ENCODE measurements at places on chromosomes 2 and 18.
A peak's percentile ranks its signal among the peaks of the same experiment; 100 is the strongest.

- DNase-seq = no peak
- no peaks in the 10 kb centered on the region for H3K4me1 ChIP-seq
- no peak overlapping the region for H3K27ac ChIP-seq
These were observed 122.1 kb upstream of the HS6ST1 start for GRCh38 chr2:128440666-128441340.

DNA sequence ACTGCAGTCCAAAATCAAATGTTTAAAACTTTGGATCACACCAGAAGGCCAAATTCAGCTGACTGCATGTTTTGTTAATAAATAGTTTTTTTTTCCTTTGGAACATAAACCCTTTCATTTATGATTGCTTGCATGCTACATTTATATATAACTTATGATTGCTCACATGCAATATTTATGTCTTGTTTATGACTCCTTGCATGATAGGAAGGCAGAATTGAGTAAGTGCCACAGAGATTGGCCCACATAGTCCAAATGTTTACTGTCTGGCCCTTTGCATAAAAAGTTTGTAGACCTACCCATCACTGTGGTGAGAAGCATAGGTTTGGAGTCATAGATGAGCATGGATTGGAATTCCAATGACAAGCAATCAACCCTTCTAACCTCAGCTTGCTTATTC lies 30.8 kb downstream of the WDFY1 start:
- H3K4me1 ChIP-seq = peaks cover 5% of the 10 kb centered on the region
- DNase-seq = no peak
- H3K4me3 ChIP-seq = no peak overlapping the region
- H3K36me3 ChIP-seq = peaks cover 44% of the 10 kb centered on the region

- H3K27ac ChIP-seq = peak overlapping the region; percentile 84
- H3K4me1 ChIP-seq = peaks cover 37% of the 10 kb centered on the region
- H3K4me3 ChIP-seq = peak overlapping the region; percentile 81
- peak; percentile 56 for DNase-seq
- H3K27me3 ChIP-seq = peaks cover 21% of the 10 kb centered on the region
- H3K36me3 ChIP-seq = peaks cover 17% of the 10 kb centered on the region
These were observed 71.2 kb downstream of the PLB1 start for GRCh38 chr2:28567061-28567471.

DNA sequence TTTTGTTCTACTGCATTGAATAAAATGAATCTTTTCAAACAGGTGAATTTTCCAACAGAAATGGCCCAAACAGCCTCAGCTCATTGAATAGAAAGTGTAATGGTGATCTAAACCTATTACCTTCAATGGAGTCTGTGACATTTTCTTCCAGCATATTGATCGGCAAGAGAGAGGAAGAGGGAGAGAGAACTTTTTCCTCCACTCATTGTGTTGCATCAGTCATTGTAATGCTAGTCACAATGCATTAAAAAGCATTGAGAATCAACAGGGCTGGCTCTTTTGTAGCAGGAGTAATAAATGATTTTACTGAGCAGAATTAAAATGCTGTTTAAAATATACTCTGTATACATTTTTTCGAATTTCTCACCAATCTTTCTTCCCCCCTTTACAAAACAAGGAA lies 1794.5 kb upstream of the CELF4 start:
- DNase-seq = no peak
- no peak overlapping the region for H3K4me3 ChIP-seq
- H3K4me1 ChIP-seq = no peaks in the 10 kb centered on the region
- H3K36me3 ChIP-seq = no peaks in the 10 kb centered on the region

DNA sequence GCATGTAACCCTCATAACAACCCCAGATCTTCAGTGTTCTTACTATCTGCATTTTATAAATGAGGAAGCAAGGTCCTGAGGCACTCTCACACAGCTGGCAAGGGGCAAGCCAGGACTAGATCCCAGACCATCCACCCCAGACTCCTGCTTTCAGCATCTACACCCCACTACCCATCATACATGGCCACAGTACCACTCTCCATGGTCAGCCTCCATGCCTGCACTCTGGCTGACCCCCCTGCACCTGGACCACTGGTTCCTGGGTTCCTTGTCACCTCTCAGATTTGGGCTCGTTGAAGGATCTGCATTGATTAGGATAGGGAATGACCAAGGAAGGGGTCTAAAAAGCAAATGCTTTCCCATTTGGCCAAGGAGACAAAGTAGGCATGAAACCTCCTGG lies 36.0 kb upstream of the TEX51 start:
- peaks cover 22% of the 10 kb centered on the region for H3K27me3 ChIP-seq
- no peak overlapping the region for H3K27ac ChIP-seq
- H3K36me3 ChIP-seq = no peaks in the 10 kb centered on the region

DNA sequence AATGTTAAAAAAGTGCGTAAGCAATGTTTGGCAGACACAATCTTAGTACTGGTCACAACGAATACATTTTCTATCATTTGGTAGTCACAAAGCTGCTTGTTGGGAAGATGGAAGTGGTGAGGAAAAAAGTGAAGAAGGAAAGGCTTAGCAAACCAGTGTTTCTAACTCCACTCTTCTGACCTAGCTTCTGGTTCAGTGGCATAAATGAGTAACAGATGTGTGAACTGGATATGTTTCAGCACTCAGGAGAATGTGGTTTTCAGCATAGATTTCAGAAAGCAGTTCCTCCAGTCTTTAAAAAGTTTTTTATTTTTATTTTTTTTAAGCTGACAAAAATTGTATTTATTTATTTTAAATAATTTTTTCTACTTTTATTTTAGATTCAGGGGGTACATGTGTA lies 357.1 kb downstream of the CPS1 start:
- no peaks in the 10 kb centered on the region for H3K36me3 ChIP-seq
- H3K4me1 ChIP-seq = no peaks in the 10 kb centered on the region
- H3K27ac ChIP-seq = no peak overlapping the region
- no peak for DNase-seq

GRCh38 chr18:54806526-54806925 lies 21.8 kb upstream of the RAB27B start:
- no peak overlapping the region for H3K27ac ChIP-seq
- peaks cover 18% of the 10 kb centered on the region for H3K4me1 ChIP-seq
- no peak overlapping the region for H3K4me3 ChIP-seq
- H3K27me3 ChIP-seq = peaks cover 18% of the 10 kb centered on the region

DNA sequence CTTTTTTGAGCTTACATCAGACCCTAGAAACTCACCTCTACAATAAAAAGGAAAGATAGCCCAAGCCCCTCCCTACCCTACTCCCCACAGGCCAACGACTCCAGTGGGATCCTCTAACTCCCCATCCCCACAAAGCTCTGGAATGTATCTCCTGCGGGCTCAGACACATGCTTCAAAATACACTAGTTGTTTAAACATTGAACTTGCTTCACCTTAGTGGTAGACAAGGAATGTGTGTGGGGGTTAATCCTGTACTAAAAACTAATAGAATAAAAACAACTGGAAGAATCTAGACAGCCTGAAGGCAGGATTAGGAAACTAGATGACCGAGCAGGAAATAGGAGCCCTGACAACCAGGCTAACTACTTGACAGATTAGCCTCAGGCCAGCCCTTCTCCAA lies 211.5 kb downstream of the SUCLG1 start:
- no peak overlapping the region for H3K27ac ChIP-seq
- no peak overlapping the region for H3K4me3 ChIP-seq
- no peak for DNase-seq
- no peaks in the 10 kb centered on the region for H3K4me1 ChIP-seq
- H3K36me3 ChIP-seq = no peaks in the 10 kb centered on the region

DNA sequence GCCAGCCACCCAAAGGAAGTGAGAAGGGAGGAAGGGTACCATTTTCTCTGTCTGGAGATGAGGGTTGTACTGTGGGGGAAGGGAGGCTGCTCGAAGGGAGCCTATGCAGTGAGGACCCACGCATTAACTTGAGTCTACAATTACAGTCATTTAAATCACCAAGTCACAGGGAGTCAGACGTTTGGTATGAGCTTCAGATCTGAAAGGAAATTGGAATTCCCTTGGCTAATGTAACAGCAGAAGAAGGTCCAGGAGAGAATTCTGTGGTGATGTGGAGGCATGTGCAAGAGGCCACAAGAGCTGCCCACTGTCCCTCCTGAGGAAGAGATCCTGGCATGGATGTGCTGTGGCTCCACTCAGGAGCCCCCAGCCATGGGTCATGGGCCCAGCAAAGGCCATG lies 22.5 kb downstream of the DAPL1 start:
- no peak for DNase-seq
- no peaks in the 10 kb centered on the region for H3K4me1 ChIP-seq
- no peak overlapping the region for H3K4me3 ChIP-seq
- peaks cover 9% of the 10 kb centered on the region for H3K27me3 ChIP-seq

All from activated naive CD4-positive, alpha-beta T cell treated with anti-CD3 and anti-CD28 coated beads, Interleukin-2, amount 10 ng/mL, durations not matched to agents 7 days and 5 days (primary cell).